ENCODE measurements at places on chromosomes 16 and 17. TPM values are rescaled to one million over a fixed set of nuclear protein-coding genes. Genes with fewer than 3 reads are reported as not detected.

KCNJ16 gene
- total RNA-seq: not detected

BPTF gene
- total RNA-seq: 66.4 TPM

KRT40 gene
- total RNA-seq: not detected

PPP1R1B gene
- 0.92 TPM for total RNA-seq

ATP2A3 gene
- total RNA-seq: 4.7 TPM

PRAC2 gene
- not detected for total RNA-seq

ASPA gene
- 1.4 TPM for total RNA-seq

TM4SF5 gene
- not detected for total RNA-seq

DNA sequence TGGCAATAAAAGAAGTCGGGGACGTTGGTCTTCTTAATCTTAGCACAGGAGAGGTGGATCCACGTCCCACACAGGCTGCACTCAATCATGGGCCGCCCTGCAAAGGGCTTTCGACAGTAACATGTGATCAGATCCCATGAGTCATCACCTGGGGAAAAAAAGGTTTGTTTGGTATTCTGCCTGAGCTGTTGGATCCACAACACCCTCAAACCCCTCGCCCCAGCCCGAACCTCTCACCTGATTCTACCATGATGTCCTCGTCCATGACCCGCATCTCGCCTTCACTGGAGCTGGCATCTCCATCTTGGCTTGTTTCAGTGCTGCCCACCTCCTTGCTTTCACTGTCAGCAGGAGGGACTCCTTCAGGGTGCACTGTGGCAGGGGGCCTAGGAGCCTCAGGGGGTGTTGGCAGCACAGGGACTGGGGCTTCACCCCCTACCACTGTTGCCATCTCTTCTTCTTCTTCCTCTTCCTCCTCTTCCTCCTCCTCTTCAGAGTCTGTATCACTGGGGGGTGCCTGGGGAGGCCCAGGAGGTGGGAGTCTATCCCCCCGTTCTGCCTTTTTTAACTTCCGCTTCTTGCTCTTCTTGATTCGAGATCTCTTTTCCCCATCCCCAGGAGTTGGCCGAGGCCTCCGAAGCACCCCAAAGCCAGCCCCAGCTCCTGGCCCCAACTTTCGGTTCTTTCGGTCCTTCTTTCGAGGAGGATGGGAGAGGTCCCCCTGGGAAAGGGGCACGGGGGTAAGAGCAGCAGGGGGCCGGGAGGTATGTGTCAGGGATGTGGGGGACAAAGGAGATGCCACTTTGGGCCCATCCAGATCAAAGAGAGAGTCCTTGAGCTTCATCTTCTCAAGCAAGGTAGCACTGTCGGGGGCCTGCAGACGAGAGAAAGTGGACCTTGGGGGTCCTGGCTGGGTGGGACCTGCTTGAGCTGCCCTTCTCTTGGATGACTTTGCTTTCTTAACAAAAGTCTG, 1.7 kb upstream of the DVL2 start:
- no peak for DNase-seq

- no peak for DNase-seq
Observed at GRCh38 chr17:81434072-81434471, 38.8 kb downstream of the BAHCC1 start.

GRCh38 chr17:81466564-81467472, 45.8 kb downstream of the ACTG1 start:
- no peak for DNase-seq

DNA sequence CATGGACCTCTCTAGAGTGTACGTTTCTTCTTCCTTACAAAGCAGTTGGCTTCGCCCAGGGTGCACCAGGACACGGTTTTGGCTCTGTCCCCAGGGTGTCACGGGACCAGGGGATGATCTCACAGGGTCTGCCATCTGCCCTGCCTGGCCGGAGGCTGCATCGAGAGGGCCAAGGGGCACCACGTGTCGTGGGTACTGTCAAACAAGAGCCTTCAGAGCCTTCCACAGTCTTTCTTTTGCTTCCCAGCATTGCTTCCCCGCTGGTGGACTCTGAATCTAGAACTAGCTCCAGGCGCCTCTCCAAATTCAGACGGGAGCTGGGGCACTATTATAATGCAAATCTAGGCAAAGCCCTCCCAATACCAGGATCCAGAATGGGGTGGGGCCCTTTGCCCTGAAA, 47.9 kb downstream of the MAPT start:
- DNase-seq: peak; percentile 82

GRCh38 chr16:48103591-48103990, 52.2 kb downstream of the ABCC12 start:
- DNase-seq: no peak

- DNase-seq: no peak
Observed at GRCh38 chr17:60971515-60972369, 294.1 kb downstream of the BCAS3 start.

DNA sequence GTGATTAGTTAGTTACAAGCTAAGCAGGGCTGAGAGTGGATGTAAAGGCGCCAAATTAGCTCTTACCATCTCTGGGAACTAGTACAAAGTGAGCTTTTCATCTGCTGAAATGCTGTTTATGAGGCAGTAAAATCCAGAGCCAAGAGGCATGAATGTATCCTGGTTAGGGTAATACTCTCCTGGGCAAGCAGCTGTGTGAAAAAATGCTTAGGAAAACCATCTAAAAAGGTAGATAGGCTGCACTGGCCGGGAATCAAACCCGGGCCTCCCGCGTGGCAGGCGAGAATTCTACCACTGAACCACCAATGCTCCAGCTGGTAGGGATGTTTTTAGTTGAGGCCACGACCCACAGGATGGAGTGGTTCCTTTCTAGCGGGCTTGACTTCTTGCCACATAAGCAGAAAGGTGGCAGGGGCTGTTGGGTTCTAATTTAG, 23.0 kb downstream of the VAC14 start:
- DNase-seq: no peak

DNA sequence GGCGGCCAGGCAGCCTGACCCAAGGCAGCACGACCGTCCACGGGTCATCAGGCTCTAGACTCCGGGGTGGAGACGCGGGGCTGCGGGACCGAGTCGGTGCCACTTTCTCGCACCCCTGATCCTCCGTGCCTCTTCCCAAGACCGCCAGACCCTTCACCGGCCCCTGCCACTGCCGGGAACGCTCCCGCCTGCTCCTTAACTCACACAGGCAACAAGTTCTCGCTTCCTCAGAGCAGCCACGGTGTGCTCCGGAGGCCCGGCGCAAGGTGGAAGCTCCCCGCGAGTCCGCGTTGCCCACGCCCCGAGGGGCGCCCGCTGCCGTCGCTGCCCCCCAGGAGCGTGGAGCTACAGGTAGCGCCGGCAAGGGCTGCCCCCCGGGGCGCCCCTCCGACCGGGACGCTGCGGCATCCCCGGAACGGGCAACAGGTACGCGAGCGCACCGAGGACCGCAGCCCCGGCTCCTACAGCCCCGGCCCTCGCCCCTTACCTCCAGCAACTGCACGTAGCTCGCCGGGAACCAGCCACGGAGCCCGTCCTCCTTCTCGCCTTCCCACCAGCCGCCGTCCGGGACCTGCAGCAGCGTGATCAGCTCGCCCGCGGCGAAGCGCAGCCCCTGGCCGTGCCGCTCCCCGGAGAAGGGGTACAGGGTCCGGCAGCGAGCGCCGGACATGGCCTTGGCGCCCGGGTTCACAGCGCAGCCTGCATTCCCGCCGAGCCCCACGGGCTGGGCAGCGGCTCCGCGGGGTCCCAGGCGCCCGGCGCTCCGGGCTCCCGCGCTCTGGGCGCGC, 491 bp downstream of the GAS7 start:
- DNase-seq: peak; percentile 30

- DNase-seq: no peak
Observed at GRCh38 chr17:64472564-64472963, 23.6 kb downstream of the MILR1 start.

- no peak for DNase-seq
Observed at GRCh38 chr17:16975744-16976625, 4.1 kb upstream of the TNFRSF13B start.

GRCh38 chr17:45313996-45314740, 2.7 kb downstream of the MAP3K14 start:
- DNase-seq: no peak

DNA sequence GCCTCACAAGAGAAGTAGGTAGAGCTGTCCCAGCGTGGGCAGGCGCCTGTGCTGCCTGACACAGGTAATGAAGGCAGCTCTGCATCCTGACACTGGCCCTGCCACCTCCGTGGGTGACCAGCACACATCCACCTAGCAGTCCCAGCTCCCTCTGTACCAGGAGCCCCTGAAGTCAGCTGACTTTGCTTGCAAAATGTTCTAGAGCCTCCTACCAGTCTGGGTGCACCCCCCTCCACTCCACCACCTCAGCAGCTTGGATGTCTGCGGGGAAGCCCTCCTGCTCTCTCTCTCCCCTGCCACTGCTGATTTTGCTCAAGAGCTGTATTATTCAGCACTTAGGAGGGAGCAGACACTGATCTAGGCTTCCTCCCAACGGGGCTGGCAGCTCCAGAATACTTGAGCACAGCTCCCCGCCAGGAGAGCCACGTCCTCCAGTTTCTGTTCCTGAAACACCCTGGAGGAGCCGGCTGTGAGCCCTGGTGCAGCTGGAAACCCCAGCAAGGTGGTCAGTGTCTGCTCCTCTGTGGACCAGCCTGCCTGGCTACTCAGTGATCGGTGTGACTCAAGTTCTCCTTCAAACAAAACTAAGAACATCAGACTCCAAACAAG, 1.0 kb downstream of the RNF166 start:
- no peak for DNase-seq

GRCh38 chr16:84712138-84712671, 12.4 kb downstream of the USP10 start:
- no peak for DNase-seq

GRCh38 chr16:79642652-79643051, 42.1 kb upstream of the MAF start:
- DNase-seq: no peak

DNA sequence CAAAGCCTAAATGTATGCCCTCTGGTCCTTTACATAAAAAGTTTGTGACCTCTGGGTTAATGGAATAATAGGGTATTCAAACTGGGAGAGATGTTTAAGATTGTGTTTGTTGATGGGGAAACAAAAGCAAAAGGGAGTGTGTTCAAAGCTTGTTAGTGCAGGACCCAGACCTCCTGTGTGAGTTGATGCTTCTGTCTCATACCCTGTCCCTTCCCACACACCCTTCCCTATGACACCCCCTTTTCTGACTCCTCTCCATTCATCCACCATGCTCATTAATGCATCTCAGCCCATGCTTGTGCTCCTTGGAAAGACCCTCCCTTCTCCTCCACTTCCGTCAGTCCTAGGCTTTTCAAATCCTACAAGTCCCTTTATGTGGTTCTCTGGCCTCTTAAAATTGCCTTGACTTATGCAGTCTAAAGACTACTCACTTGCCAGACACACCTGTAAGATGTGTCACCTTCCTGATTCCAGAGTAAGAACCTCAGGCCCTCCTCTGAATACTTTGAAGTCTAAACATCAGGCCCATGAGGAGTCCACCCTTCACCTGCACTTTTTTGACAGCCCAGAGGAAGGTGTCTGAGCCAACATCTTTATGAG, 128.0 kb upstream of the CACNG5 start:
- no peak for DNase-seq

- peak; percentile 87 for DNase-seq
Observed at GRCh38 chr17:38674749-38675615, at the start of gene EPOP. TSS of gene EPOP (minus strand) at chr17:38674957. CDS start at chr17:38674495, 462 bp downstream.

- no peak for DNase-seq
Observed at GRCh38 chr17:81476097-81476496, 36.5 kb downstream of the ACTG1 start.

DNA sequence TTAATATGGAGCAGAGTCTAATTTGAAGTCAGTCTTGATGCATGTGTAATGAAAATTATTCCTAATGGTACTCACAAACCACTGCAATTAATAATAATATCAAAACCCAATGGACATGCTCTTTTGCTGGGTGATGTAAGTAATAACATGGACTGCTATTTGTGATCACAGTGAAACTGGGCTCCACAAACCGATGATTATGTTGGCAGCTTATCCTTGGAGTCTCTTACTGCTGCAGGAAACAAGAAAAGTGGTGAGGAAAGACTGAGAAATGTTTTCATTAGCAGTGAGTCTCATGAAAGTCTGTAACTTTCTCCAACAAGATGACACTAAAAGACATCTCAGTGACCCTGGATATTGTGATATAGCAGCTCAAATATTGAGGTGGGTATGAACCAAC, 45.2 kb downstream of the TMEM100 start:
- no peak for DNase-seq

- no peak for DNase-seq
Observed at GRCh38 chr17:63489291-63489690, 12.4 kb downstream of the ACE start.

- DNase-seq: no peak
Observed at GRCh38 chr16:17224350-17224749, 246.4 kb downstream of the XYLT1 start.

GRCh38 chr17:3762922-3763776, 37.8 kb downstream of the ITGAE start:
- DNase-seq: no peak

DNA sequence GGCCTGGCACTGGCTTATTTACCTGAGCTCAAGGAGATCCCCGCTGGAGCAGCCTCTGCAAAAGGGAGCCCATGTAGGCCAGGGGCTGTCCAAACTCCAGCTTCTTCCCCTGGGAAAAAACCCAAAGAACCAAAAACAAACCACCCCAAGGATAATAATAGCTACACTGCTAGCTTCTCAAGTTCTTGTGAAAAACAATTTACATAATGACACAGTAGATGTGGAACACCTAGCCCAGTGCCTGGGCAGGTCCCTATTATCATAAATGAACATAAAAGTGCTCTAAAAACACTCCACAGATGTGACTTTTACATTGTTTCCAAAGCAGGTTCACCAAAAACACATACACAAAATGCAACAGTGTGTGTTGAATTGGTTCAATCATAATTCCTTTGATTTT, 27.3 kb downstream of the CENPV start:
- DNase-seq: no peak

DNA sequence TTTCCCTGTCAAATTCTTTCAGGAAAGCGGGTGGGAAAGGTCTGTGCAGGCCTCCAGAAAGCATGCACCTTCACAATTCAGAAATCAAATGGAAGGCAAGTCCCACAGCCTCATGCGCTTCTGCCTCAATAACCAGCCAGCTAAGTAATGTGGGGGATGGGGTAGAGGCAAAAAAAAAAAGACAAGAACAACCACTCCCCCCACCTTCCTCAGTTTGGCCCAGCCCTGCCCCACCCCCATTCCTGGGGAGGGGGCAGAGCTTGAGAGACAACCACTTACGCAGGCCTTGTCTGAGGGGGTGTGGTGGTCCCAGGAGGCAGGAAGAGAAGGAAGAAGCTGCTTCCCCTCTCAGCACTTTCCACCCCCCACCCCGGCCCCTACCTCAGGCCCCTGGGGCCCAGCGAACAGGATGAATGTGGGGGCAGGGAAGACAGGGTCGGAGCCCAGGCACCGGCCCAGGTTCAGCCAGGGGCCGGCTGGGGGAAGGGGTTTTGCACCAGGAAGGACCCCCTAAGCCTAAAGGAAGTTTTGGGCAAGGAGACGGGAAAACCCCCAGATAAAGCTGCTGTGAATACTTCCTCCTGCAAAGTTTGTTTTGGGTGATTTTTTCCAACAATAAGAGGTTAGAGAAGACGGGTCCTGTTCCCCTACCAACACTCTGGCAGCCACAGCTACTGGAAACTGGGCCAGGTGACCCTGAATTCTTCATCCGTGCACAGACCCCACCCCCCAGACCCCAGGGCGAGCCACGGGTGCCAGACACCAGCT, 1.2 kb downstream of the JUP start:
- DNase-seq: peak; percentile 49
